Cardiac ventricle fibroblast (primary cell): ENCODE measurements at places on chromosomes 3 and 15. TPM values are rescaled to one million over a fixed set of nuclear protein-coding genes. Genes with fewer than 3 reads are reported as not detected.

The OR5K4 gene
- total RNA-seq, result not detected in 2 replicates

The THPO gene
- 0.19 TPM in 1 of 2 replicates, not detected in the other for total RNA-seq

The C3orf52 gene
- 0.34 and 0.37 TPM in 2 replicates for total RNA-seq

The TOPAZ1 gene
- not detected in 2 replicates for total RNA-seq

The B3GALNT1 gene
- 11.7 and 12.4 TPM in 2 replicates for total RNA-seq

The MCF2L2 gene
- total RNA-seq, result 0.31 and 1.1 TPM in 2 replicates

The SLTM gene
- 30.7 and 49.4 TPM in 2 replicates for total RNA-seq

The ITGA11 gene
- total RNA-seq, result 20.8 and 23.0 TPM in 2 replicates

The FANCD2OS gene
- total RNA-seq, result not detected in 2 replicates

The LMLN gene
- 5.1 and 11.3 TPM in 2 replicates for total RNA-seq

The DNAH12 gene
- total RNA-seq, result 0.06 and 0.20 TPM in 2 replicates

The UTS2B gene
- total RNA-seq, result 1.7 and 6.7 TPM in 2 replicates

The DAPK2 gene
- 6.4 and 6.9 TPM in 2 replicates for total RNA-seq

The ATP13A5 gene
- not detected in 2 replicates for total RNA-seq

The TUSC7 gene
- total RNA-seq, result not detected in 2 replicates

The RAB6B gene
- 0.29 and 1.7 TPM in 2 replicates for total RNA-seq

The IL16 gene
- total RNA-seq, result 6.2 and 6.4 TPM in 2 replicates

The LRRC2 gene
- 0.10 and 0.37 TPM in 2 replicates for total RNA-seq

The FANCD2 gene
- 1.4 and 1.8 TPM in 2 replicates for total RNA-seq

The PRSS50 gene
- not detected in 2 replicates for total RNA-seq

The TNNC1 gene
- total RNA-seq, result 0.31 TPM in 1 of 2 replicates, not detected in the other

The STAG1 gene
- 22.7 and 26.8 TPM in 2 replicates for total RNA-seq

The COL6A5 gene
- not detected in 2 replicates for total RNA-seq

The P2RY1 gene
- 2.1 and 2.6 TPM in 2 replicates for total RNA-seq

The GOLGA8J gene
- total RNA-seq, result not detected in 2 replicates

The ANKRD34C gene
- total RNA-seq, result not detected in 2 replicates

The FBXO22 gene
- 16.1 and 25.3 TPM in 2 replicates for total RNA-seq

The GLDN gene
- total RNA-seq, result 0.19 and 2.5 TPM in 2 replicates

The UBAP1L gene
- total RNA-seq, result 0.39 and 0.75 TPM in 2 replicates

The FSTL1 gene
- total RNA-seq, result 758 and 767 TPM in 2 replicates

The SEMA6D gene
- 2.8 and 3.7 TPM in 2 replicates for total RNA-seq

The MME gene
- 82.5 and 84.4 TPM in 2 replicates for total RNA-seq

The DUOXA2 gene
- not detected in 2 replicates for total RNA-seq

The RBMS3 gene
- 36.0 and 42.0 TPM in 2 replicates for total RNA-seq

The ADAMTS17 gene
- total RNA-seq, result 0.31 and 0.49 TPM in 2 replicates

The CPEB1 gene
- total RNA-seq, result 1.2 and 4.8 TPM in 2 replicates

The FOXL2 gene
- not detected in 2 replicates for total RNA-seq

The CELF6 gene
- 0.19 and 1.3 TPM in 2 replicates for total RNA-seq

The FAM107A gene
- 1.2 TPM in 2 replicates for total RNA-seq

The UPK1B gene
- total RNA-seq, result not detected in 2 replicates
